Stomach (tissue), 19 donors: ENCODE measurements at places on chromosomes 1 and 21. TPM values are rescaled to one million over a fixed set of nuclear protein-coding genes. Genes with fewer than 3 reads are reported as not detected.
A peak's percentile ranks its signal among the peaks of the same experiment; 100 is the strongest.

GUCA2B gene
- total RNA-seq, result 4.6 TPM

AP4B1 gene
- 34.0 TPM for total RNA-seq

RGS13 gene
- total RNA-seq, result 1.4 TPM

CDC42BPA gene
- 102 TPM for total RNA-seq

PLA2G2D gene
- not detected for total RNA-seq

SDC3 gene
- 34.8 TPM for total RNA-seq

DNA sequence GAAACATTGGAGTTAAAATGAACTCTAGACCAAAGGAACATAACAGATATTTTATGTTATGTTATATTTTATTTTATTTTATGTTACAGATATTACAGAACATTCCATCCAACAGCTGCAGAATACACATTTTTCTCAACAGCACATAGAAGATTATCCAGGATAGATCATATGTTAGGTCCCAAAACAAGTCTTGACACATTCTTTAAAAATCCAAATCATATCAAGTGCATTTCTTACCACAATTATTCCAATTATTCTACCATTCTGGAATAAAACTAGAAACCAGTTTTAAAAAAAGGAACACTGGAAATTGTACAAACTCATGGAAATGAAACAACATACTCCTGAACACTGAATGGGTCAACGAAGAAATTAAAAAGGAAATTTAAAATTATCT, 30.9 kb upstream of the PIGK start:
- H3K36me3 ChIP-seq, result no peaks in the 10 kb centered on the region
- DNase-seq, result no peak
- no peak overlapping the region for H3K27ac ChIP-seq
- no peaks in the 10 kb centered on the region for H3K4me1 ChIP-seq
- no peaks in the 10 kb centered on the region for H3K27me3 ChIP-seq
- H3K4me3 ChIP-seq, result no peak overlapping the region

DNA sequence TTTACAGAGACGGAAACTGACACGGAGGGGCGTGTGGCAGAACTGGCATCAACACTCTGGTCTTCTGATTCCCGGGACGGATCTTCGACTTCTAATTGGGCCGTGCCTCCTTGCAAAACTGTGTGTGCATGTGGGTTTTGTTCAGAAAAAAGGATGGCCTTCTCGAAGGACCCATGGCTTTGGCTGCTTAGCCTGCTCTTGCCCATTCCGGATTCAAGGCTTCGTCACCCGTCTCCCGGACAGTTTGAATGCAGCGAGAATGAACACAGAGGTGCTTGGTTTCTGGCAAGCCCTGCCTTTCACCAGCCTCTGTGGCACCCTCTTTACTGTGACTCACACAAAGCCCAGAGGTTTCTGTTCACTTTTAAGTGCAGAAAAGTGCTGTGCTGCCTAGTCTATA, 120.1 kb downstream of the PRDM2 start:
- peaks cover 66% of the 10 kb centered on the region for H3K36me3 ChIP-seq
- H3K27me3 ChIP-seq, result no peaks in the 10 kb centered on the region
- no peaks in the 10 kb centered on the region for H3K4me1 ChIP-seq
- H3K27ac ChIP-seq, result no peak overlapping the region

DNA sequence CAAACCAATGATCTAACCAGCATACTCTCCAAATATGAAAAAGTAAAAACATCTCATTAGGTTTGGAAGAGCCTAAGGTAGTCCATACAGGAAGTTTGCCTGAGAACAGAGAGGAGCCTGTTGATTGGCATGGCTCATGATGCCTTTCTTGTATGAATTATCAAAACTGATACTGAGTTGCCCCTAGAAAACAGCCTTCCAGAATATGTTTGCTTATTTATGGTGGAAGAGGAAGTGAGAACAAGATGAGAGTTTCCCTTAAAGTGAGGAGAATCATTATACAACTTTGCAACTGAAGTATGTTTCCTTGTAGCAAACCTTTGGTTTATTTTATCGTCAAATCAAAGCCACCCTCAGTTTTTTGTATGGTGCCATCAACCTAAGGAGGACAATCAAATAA, 23.8 kb upstream of the KIAA1614 start:
- H3K4me3 ChIP-seq, result no peak overlapping the region
- no peak for DNase-seq
- no peaks in the 10 kb centered on the region for H3K27me3 ChIP-seq
- peaks cover 5% of the 10 kb centered on the region for H3K36me3 ChIP-seq
- H3K4me1 ChIP-seq, result no peaks in the 10 kb centered on the region

DNA sequence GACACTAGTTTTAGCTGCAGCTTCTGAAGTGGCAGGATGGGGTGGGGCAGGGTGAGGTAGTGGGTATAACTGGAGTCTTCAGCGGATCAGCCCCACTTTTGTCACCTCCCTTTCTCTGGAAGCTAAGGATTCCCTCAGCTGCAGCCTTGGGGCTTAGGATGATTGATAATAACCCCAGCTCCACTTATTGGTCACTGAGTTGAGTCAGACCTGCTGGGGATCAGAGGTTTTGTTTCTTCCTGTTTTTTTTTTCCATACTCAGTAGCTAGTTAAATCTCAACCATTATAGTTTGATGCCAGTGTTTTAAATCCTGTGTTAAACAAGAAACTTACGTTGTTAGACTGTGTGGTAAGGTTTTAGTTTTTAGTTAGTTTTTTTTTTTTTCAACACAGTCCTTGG, 57.2 kb downstream of the LAMC1 start:
- DNase-seq, result no peak
- no peaks in the 10 kb centered on the region for H3K36me3 ChIP-seq
- no peak overlapping the region for H3K4me3 ChIP-seq
- H3K4me1 ChIP-seq, result peaks cover 22% of the 10 kb centered on the region
- no peak overlapping the region for H3K27ac ChIP-seq
- H3K27me3 ChIP-seq, result no peaks in the 10 kb centered on the region

DNA sequence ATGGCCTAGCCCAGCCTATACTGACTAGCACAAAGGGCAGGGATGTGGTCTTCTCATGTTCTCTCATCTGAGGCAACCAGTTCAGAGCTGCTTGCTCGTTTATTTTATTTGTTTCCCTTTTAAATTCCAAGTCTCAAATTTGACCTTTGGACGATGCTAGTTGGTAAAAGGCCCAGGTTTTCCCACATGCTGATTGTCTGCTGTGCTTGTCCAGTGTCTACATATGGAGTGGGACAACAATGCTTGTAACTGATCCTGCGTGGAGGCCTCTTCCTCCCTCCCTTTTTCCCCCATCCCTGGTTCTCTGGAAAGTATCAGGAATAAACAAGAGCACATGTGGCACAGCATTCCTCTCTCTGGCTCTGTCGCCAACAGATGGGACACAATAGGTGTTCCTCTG, 34.0 kb upstream of the BEND5 start:
- H3K4me3 ChIP-seq, result no peak overlapping the region
- H3K36me3 ChIP-seq, result no peaks in the 10 kb centered on the region
- peaks cover 5% of the 10 kb centered on the region for H3K4me1 ChIP-seq
- no peak overlapping the region for H3K27ac ChIP-seq
- no peaks in the 10 kb centered on the region for H3K27me3 ChIP-seq
- DNase-seq, result peak; percentile 34

DNA sequence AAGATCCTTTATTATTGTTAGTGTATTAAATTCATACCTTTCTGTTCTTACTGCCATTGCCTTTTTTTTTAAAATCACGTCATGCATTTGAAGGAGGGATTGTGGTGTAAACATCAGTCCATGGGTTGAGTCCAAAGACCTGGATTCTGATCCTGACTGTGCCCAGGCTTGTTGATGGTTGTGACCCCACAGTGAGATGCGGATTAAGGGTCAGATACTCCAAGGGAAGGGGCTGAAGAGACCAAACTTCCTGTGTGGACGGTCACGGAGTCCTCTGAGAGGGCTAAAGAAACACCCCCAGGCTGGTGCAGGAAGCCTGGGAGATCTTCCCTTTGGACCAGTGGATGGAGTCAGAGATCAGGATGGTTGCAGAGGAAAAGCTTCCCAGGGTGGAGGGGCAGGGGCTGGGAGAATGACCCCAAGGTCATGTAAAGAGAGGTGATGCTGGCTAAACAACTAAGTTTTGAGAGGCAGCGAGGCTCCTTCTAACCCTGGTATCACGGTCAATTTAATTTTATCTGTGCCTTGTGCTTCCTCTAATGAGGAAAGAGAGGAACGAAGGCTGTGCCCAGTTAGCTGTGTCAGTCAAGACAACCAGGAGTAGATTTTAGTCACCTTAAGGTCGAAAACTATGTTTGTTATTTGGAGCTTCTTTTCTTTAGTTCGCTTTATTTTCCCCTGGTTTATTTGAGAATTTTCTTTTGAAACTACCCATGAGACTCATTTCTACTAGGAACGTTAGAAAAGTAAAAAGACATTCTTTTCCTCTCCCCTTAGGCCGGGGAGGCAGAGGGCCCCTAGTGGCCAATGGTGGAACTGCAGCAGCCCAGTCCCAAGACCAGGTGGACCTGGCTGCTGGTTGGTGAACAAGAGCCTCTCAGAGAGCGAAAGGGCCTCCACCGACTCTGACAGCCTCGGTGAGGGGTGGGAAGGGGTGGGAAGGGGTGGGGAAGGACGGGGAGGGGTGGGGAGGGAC, 8.7 kb upstream of the GPR161 start:
- no peak overlapping the region for H3K27ac ChIP-seq
- H3K4me3 ChIP-seq, result no peak overlapping the region
- DNase-seq, result peak; percentile 94
- no peaks in the 10 kb centered on the region for H3K27me3 ChIP-seq
- H3K4me1 ChIP-seq, result no peaks in the 10 kb centered on the region

DNA sequence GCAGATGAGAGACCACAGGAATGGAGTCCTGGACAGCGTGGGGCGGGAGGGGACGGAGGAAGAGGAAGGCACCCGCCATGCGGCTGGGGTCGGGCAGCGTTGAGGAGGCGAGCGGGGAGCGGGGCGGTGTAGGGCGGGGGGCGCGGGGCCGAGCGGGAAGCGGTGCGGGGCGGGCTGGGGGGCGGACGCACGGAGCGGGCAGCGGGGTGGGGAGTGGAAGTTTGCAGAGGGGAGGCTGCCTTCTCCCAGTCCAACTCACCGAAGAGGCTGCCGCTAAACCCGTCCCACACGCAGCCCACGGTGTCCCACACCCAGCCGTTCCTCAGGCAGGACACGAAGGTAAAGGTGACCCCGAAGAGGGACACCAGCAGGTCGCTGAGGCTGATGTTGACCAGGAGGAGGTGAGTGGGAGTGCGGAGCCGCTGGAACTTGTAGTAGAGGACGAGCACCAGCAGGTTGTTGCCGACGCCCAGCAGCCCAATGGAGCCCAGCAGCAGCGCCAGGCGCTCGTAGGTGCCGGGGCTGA, 483 bp downstream of the CHML start:
- peak overlapping the region; percentile 84 for H3K4me3 ChIP-seq
- no peaks in the 10 kb centered on the region for H3K27me3 ChIP-seq
- peak; percentile 74 for DNase-seq
- no peaks in the 10 kb centered on the region for H3K36me3 ChIP-seq
- H3K4me1 ChIP-seq, result peaks cover 46% of the 10 kb centered on the region

- no peak overlapping the region for H3K4me3 ChIP-seq
- H3K4me1 ChIP-seq, result no peaks in the 10 kb centered on the region
- H3K27ac ChIP-seq, result no peak overlapping the region
- no peaks in the 10 kb centered on the region for H3K27me3 ChIP-seq
- H3K36me3 ChIP-seq, result peaks cover 28% of the 10 kb centered on the region
Measured at GRCh38 chr1:213245260-213245910, 194.3 kb downstream of the RPS6KC1 start.

DNA sequence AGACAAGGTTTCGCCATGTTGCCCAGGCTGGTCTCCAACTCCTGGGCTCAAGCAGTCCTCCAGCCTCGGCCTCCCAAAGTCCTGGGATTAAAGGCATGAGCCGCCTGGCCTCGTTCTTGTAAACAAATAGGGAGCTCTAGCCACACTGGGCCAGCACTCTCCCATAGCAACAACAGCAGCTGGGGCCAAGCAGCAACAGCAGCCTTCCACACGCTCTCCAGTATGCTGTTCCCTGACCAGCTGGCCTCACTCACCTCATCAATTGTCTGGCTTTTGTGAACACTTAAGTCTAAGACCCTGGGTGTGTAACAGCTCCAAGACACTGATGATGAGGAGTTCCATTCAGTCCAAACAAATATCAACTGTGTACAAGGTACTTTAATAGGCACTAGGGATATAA, 16.9 kb upstream of the GLIS1 start:
- H3K27ac ChIP-seq, result no peak overlapping the region
- H3K27me3 ChIP-seq, result no peaks in the 10 kb centered on the region
- H3K36me3 ChIP-seq, result no peaks in the 10 kb centered on the region

DNA sequence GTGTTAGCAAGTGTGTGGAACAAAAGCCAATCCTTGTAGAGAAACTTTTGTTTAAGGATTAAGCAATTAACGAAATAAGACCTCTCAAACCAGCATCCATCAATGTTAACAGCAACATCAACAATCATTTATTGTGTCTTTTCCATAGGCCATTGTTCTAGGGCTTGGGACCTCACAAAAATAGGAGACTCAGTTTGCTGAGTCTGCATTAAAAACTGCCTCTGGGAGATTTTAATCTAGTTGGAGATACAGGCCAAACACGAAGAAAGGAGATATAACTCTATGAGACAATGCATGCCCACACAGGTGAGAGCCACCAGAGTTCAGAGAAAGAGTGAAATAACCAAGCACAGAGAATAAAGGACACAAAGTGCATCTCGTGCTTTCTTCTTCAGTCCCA, 14.4 kb upstream of the SELP start:
- H3K27ac ChIP-seq, result no peak overlapping the region
- H3K27me3 ChIP-seq, result no peaks in the 10 kb centered on the region
- no peaks in the 10 kb centered on the region for H3K36me3 ChIP-seq

- no peaks in the 10 kb centered on the region for H3K36me3 ChIP-seq
- no peak for DNase-seq
- no peak overlapping the region for H3K27ac ChIP-seq
- no peaks in the 10 kb centered on the region for H3K27me3 ChIP-seq
- H3K4me3 ChIP-seq, result no peak overlapping the region
Measured at GRCh38 chr1:41526956-41527561, 42.6 kb upstream of the EDN2 start.

DNA sequence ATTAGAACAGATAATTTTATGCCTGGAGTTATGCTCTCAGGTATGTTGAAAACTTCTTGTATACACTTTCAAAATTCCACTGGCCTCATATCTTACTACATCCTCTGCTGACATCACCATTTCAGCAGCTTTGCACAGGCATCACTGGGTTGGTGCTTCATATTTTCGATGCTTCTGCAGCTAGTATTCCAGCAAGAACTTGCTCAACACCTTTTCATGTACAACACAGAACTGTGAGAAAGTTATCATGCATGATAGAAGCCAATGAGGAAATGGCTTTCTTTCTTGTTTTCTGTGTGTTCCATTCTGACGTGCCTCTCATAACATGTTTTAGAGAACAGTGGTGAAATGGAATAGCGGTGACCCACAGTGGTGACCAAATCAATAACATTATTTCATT, 5.1 kb upstream of the GBP5 start:
- no peaks in the 10 kb centered on the region for H3K27me3 ChIP-seq
- H3K36me3 ChIP-seq, result no peaks in the 10 kb centered on the region
- peak overlapping the region; percentile 9 for H3K27ac ChIP-seq
- no peak overlapping the region for H3K4me3 ChIP-seq
- no peaks in the 10 kb centered on the region for H3K4me1 ChIP-seq
- no peak for DNase-seq

DNA sequence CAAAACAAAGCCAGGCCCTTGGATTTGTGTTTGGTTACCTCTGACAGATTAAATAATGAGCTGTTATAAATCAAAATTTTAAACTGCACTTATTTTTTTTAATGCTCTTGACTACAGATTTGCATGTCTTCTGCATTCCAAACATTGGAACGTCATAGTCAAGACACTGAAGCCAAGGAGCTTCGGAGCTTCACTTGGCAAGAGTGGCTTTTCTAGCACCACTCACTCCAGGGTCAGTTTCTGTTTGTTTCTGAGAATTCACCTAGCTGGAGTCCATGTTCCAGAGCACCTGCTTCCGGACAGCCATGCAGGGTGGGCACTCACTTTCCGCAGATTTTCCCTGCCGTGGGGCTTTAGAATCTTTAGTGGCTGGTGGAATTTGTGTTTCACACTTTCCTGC, 202.9 kb downstream of the ZP4 start:
- H3K27ac ChIP-seq, result no peak overlapping the region
- no peak for DNase-seq
- H3K4me3 ChIP-seq, result no peak overlapping the region
- no peaks in the 10 kb centered on the region for H3K27me3 ChIP-seq
